ENCODE measurements at places on chromosomes 4 and X.

DNA sequence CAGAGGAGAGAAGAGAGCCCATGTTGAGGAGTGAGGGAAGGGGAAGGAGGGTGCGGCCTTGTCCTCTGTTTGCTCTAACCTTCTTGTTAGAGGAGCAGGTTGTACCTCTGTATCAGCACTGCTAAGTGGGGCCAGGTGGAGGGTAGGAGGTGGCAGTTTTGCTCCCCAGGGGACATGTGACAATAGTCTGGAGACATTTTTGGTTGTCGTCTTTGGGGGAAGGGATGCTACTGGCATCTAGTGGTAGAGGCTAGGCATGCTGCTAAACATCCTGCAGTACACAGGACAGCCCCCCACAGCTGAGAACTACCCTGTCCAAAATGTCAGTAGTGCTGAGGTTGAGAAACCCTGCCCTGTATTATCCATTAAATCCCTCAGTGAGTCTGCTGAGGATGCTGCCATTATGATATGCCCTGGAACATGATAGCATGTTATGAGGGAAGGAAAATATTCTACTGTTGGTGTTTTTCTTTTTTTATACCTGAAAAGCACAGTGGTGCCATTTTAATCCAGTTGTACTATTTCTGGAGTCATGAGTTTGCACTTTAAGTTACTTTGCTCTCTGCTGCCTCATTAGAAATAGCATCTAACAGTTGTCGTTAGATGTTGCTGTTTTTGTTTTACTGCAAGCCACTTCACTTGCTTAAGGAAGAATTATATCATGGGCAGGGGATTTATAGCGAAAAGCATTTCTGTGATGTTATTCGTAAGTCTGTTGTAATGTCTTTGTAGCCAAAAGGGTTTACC lies 90.6 kb downstream of the LRP2BP start:
- peak; percentile 0 for DNase-seq

GRCh38 chr4:98746530-98746929 lies 88.1 kb upstream of the TSPAN5 start:
- no peak for DNase-seq

GRCh38 chr4:95051702-95052020 lies 293.9 kb downstream of the BMPR1B start:
- DNase-seq = no peak

DNA sequence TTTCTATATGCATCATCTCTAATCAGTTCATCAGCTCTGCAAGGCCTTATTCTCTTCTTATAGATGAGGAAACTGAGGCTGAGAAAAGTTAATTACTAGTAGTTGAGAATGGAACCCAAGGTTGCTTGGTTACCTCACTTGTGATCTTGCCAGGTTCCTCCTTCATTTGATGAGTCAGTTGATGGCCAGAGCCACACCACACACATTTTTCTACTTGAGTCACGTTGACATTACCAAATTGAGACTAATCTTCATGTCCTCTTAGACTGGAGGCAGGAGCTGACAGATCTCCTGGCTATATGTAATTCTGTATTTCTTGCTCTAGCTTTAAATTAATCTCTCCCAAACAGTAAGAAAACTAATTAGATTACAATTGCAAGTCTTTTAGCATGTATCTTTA lies 428.4 kb downstream of the AFF2 start:
- DNase-seq = no peak

DNA sequence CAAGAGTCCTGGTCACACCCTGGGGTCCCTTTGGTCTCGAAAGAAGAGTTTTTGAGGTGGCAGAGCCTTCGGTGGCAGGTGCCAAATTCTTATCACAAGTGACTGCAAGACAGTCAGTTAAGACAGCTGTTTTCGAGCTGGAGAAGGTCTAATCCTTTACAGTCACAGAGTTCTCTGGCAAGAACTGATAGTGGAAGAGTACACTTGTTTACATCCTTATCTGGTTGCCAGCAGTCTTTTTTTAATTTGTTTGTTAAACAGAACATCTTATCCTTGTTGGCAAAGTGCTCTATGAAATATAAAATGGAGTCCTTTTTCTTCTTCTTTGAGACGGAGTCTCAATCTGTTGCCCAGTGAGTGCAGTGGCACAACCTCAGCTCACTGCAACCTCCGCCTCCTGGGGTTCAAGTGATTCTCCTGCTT lies 50.4 kb upstream of the ELOVL6 start:
- no peak for DNase-seq

DNA sequence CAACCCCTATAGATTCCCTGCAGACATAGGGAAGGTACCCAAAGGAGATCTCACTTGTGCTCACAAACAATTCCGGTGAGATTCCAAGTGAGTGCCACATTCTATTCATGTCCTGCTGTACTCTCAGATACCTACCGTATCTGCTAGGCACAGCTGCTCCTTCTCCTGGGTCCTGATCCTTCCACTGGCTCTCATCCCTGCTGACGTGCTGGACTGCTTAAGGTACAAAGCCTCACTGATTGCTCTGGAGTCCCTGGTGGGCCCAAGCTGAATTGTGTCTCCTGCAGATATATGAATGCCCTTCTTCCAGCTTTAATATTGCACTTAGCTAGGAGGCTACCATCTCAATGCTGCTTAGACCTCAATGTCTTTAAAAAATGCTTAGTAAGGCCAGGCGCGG lies 2.4 kb downstream of the TCEAL1 start:
- no peak for DNase-seq

GRCh38 chr4:165986956-165987698 lies 114.1 kb downstream of the TLL1 start:
- no peak for DNase-seq

DNA sequence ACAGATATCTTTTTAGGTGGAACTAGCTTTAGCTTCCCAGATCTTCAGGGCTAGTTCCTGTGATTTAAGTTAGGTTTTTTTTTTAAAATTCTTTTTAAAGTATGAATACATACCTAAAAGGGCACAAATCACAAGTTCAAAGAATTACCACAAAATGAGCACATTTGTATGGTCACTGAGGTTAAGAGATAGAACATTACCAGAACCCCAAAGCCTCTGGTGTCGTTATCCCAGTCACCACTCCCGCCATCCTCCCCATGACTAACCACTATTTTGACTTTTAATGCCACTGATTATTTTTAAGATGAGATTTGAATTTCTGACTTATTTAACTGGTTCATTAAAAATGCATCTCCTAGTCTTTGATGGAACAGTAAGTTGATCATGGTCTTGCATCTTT lies 5.4 kb downstream of the PGK1 start:
- no peak for DNase-seq

GRCh38 chr4:79827283-79827682 lies 245.7 kb downstream of the ANTXR2 start:
- DNase-seq = no peak

DNA sequence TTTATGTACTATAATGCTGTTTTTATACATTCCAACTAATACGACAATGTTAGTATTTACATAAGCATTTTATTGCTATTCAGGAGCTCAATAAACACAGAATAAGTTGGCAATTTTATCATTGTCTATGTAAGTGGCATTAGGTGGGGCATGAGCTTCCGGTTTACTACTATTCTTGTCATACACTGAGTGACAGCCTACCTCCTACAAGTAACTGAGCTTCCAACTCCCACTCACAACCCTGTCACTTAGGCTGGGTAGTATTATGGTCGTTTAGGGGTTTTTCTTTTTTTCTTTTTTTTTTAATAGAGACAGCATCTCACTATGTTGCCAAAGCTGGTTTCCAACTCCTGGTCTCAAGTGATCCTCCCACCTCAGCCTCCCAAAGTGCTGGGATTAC lies 7.4 kb downstream of the PPID start:
- DNase-seq = no peak

DNA sequence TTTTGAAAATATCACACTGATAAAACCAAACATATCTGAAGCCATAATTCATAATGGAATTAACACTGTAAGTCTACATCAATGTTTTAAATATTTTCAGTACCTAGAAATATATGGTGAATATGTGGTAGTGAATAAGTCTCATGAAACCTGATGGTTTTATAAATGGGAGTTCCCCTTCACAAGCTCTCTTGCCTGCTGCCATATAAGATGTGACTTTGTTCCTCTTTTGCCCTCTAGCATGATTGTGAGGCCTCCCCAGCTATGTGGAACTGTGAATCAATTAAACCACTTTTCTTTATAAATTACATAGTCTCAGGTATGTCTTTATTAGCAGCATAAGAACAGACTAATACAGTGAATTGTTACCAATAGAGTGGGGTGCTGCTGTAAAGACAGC lies 536.8 kb upstream of the GALNT7 start:
- DNase-seq = no peak

DNA sequence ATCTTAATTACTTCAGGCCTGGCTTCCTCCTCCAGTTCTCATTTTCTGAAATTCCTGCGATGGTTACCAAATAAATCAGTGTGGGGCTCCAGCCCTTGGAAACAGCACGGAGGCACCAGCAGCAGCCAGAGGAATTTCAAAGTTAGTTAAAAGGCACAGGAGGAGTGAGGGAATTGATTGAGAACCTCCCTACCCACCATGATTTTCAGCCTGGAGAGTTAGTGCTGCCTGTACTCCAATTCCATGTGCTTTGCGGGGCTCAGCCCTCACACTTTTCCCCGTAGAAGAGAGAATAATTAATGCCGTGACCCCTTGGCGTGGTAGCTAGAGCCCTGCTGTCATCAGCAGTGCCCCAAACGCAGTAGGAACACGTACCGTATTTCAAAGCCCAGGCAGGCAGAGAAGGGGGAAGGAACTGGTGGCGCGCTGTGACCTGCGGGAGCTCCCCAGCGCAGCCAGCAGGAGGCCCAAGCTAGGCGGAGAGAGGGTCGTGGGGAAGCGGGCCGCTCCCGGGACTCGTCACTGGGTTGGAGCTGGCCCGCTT lies 84.0 kb upstream of the IGFBP7 start:
- DNase-seq = no peak

DNA sequence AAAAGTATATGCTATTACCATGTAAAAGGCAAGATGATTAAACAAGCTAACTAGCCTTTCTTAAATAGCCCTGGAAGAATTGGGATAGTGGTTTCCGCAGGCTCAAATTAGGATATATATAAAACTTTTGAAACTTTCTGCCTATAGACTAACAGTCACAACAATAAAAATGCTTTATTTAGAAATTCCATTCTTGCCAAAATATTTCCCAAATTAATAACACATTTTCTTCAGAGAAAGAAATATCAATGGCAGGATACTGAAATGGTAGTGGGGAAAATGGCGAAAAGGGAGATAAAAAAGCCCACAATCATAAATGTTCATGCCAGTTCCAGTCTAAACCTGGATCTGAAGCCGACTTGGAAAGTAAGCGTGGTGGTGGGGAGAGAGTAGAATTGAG lies 56.0 kb downstream of the MAD2L1 start:
- no peak for DNase-seq

DNA sequence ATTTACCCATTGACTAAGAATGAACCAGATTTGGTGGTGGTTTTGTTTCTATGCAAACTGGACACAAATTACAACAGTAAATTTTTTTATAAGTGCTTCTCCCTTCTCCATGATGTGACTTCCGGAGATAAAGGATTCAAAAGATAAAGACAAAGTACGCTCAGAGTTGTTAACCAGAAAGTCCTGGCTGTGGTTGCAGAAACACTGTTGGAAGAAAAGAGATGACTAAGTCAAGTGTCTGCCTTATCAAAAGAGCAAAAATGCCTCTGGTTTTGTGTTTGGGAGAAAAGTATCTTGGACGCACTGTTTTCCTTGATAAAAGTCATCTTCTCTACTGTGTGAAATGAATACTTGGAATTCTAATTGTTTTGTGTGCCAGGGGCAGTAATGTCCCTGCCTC lies 213.4 kb downstream of the GC start:
- no peak for DNase-seq

GRCh38 chr4:40458109-40458508 lies 123.0 kb downstream of the CHRNA9 start:
- no peak for DNase-seq

DNA sequence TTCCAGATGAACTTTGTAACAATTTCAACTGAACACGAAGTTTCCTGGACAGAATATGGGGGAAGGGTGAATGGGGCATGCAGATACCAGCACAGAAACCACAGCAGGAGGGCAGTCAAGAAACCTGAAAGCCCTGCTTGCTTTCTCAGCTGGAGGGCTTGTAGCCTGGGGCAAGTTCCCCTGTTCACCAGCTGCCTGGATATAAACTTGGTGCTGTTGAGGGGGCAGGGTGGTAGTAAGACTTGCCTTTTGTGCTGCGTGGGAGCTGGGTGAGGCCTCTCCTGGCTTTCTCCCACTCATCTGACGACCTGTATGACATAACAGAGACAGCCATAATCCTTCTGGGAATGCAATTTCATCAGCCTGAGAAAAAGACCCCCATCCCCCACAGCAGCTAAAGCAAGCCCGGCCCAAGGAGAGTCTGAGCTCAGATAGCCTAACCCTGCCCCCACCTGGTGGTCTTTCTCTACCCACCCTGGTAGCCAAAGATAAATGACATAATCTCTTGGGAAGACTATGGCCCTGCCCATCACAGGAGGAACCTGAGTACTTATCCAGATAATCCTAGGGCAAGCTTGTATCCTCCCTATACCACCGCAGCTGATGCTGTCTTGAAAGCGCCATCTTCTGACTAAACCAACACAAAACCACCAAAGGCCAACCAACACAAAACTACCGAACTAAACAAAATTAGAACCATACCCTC lies 234.3 kb downstream of the LAS1L start:
- DNase-seq = no peak

GRCh38 chrX:10130354-10130753 lies 26.4 kb upstream of the CLCN4 start:
- DNase-seq = no peak

DNA sequence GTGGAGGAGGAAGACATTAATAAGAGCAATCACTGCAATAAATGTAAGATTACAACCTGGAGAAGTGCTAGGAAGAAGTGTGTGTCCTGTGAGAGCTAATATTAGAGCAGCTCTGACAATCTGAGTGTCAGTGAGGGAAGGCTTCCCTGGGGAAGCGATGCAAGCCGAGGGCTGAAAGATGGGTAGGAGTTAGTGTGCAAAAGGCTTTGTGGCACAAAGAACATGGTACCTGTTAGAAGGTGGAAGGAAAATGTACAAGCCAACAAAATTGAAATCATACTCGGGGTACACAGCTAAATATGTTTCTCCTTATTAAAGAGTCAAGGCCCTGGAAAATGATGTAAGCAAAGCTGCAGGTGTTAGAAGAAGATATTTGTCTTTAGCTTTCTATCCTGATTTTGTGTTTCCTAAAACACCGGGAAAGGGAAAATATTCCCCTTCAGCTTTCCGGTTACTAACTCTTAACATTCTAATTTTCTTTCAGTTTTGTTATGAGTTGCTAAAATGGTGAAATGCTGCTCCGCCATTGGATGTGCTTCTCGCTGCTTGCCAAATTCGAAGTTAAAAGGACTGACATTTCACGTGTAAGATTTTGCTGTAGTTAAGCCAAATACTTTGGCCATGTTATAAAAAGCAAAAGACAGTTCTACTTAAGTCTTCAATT lies 808 bp downstream of the THAP6 start:
- DNase-seq = no peak

GRCh38 chr4:26058537-26058936 lies 144.5 kb downstream of the SMIM20 start:
- DNase-seq = peak; percentile 21

DNA sequence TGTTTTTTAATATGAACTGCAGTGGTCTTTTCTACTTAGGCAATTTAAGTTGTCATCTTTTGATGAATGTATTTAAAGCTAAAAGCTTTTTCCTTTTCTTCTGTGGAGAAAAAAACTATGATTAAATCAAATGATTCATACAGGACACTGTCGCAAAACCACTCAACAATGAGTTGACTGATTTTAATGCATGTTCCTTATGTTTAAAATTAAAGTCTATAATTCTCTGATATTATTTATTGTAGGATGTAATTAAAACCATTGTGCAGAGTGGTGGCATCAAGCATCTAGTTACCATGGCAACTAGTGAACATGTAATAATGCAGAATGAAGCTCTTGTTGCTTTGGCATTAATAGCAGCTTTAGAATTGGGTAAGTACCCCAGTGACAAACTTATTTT lies 172.5 kb downstream of the RAP1GDS1 start:
- no peak for DNase-seq

GRCh38 chr4:181479141-181479540 lies 764.1 kb upstream of the TENM3 start:
- DNase-seq = no peak
